ENCODE measurements at places on chromosomes 13 and 19.
A peak's percentile ranks its signal among the peaks of the same experiment; 100 is the strongest.

GRCh38 chr19:4988770-4989251 is 19.9 kb downstream of the KDM4B start:
- DNase-seq = no peak

DNA sequence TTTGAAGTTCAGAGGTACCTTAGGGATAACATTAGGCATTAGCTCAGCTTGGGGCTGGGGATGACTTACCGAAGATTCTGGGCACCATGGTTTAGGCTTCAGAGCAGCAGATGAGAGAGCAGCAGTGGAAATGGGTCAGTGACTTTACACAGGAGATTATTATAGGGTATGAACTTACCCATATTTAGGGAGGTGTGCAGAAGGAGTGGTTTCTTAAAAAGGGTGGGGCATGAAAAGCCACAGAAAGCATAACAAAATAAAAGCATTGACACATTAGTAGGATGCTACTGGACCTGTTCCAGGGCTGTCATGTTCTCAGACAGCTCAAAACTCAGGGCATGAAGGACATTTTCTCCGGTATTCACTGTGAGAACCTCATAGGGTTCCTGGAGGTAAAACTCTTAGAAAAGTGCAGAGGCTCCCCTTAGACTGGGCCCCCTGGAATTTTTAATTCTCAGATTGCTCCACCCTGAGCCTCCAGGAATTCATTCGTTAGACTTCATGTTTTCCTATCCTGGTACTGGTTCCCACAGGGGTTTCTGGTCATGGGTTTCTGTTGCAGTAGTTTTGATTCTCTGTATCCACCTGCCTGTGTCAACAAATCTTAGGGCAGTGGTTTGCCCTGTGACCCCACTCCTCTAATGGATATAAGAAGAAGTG is 20.7 kb downstream of the IGFL1 start:
- no peak for DNase-seq

GRCh38 chr19:16532440-16533234 is 9.6 kb downstream of the CHERP start:
- DNase-seq = no peak

- no peak for DNase-seq
Observed at GRCh38 chr19:48975947-48976847, 11.1 kb downstream of the FTL start.

- no peak for DNase-seq
Observed at GRCh38 chr19:51016798-51017683, 2.5 kb downstream of the KLK10 start.

DNA sequence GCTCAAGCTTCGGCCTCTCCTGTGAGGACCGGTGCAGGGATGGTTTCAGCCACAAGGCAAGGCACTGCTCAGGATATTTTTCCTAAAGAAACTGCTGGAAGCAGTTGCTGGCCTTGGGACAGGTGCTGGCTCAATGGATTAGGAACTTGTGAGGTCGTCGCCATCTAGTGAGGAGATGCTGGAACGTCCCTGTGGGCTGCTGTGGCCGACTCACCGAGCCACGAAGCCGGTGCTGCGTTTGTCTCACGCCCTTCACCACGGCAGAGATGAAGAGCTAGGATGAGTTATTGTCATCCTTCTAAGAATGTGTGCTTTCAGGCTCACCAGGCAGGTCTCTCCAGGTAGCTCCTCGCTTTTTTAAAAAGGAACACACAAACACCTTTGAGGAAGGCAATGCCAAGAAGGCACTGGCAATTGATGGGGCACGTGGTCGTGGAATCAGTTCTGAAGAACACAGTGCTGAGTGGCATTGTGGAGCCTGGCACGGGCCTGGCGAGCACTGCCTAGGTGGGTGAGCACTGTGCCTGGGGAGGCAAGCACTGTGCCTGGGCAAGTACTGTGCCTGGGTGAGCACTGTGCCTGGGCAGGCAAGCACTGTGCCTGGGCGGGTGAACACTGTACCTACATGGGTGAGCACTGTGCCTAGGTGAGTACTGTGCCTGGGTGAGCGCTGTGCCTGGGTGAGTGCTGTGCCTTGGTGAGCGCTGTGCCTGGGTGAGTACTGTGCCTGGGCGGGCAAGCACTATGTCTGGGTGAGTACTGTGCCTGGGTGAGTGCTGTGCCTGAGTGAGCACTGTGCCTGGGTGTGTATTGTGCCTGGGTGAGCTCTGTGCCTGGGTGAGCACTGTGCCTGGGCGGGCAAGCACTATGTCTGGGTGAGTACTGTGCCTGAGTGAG is 140.4 kb downstream of the TEX29 start:
- peak; percentile 12 for DNase-seq

DNA sequence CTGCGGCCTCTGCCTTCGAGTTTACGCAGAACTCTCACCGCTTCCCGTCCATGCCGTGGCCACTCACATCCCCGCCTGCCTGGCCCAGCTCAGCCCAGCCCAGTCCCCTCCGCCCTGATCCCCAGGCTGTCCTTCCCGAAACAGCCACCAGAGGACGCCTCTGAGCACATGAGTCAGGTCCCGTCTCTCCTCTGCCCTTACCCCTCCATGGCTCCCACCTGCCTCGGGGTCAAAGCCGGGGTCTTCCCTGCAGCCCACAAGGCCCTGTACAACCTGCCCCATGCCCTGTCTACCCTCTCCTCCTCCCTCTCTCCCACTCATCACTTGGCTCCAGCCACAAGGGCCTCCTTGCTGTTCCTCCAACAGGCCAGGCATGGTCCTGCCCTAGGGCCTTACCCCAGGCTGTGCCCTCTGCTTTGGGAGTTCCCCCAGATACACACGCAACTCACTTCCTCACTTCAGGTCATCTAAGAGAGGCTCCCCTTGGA is 8.1 kb upstream of the SEMA6B start:
- no peak for DNase-seq

DNA sequence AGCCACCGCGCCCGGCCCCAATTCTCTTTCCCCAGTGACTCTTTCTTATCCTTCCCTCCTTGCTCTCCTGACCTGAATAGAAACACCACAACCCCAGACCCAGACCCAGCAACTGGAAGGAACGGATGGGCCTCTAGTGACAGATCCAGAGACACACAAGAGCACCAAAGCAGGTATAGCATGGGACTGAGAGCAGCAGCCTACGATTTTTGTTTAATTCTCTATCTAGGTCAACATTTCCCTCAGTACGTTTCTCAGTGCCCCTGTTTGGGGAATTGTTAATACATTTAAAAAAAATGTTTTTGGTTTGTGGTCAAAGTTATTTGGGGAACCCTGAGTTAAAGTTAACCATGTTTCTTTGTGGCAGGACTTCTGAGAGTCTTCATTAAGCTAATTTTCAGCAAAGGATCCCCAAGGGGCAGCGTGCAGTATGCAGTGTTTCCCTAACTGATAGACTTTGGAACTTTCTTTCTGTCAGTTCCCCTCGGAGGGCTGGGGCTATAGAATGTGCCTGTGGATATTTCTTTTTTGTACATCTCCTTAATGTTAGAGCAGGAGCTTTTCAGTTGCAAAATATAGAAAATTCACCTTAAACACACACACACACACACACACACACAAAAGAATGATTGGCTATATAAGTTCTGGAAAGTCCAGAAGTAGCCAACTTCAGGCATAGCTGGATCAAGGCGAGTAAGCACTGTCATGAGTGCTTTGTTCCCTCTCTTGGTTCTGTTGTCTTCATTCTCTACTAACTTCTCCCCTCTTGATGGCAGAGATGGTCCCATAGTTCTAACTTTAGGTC is 6.3 kb downstream of the FXYD5 start:
- DNase-seq = no peak

DNA sequence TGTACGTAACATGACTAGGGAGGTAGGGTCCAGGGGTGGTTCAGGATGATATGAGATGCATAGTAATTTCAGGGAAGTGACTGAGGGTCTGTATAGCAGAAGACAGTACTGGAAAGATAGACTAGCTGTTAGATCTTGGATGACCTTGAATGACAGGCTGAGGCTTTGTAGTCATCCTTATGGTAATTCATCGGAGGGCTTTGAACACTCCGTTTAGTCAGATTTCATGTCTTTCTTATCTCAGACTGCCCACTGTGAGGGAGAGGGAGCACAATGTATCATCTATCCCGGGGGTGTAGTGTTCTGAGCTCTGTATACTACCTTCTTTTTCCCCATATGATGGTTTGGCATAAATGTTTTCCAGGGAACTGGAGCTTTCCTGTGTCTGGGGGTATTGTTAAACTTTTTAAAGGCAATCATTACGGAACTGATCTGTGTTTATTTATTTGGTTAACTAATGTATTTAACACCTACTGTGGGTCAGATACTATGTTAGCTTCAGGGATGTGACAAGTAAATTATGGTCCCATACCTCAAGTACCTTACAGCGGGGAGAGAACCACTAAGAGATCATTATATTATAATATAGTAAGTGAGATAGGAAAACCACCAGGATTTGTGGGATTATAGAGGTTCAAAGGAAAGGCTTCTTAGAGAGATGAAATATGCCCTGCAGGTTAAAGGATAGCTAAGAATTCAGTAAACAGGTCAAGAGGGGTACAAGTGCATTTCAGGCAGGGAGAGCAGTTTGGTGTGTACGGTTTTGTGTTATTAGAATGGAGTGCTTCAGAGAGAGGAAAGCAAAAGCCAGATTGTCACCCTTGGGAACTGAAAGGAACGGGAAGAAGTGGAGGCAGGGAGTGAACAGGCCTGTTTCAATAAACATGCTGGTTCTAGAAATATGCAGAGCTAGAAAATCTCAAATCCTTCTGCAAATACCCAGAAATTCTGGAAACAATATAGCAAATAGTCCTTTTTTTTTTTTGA is 164.8 kb upstream of the KL start:
- DNase-seq = no peak

DNA sequence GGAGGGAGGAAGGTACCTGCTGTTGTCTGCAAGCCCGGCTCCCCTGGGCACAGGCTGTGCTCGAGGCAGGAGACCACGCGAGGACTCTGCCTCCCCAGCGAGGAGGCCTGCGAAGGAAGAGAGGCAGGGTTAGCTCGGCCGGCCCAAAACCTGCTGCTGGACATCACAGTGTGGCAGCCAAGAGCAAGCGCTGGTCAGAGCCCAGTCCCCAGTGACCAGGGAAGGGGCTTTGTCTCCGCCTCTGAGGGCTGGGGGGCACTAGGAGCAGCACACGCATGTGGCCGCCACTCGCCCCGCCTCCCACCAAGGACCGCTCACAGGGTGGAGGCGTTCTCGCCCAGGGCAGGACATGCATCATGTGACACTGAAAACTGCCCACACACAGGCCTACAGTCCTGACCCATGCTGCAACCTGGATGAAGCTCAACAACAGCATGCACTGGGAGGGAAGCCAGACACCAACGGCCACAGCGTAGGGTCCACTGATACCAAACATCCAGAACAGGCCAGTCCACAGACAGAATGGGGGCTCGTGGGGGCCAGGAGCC is 8.5 kb downstream of the MIER2 start:
- DNase-seq = no peak

GRCh38 chr13:112967686-112968379 is 1.2 kb upstream of the MCF2L start:
- no peak for DNase-seq

GRCh38 chr19:16381756-16382401 is 57.3 kb downstream of the KLF2 start:
- DNase-seq = no peak

DNA sequence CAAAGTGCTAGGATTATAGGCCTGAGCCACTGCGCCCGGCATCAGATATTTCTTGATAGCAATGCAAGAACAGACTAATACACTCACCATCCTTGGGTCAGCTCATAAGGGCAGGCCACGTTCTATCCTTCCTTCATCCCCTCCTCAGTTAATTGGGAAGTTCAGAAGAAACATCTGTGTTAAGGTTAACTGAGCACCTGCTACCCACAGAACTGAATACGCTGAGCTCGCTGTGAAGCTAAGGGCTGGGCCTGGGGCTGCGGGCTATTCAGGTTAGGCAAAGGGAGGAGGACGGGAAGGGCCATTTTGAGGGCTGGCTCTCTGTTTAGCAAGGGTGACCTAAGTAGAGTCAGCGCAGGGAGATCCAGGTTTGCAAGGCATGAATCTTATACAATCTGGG is 43.0 kb upstream of the UQCRFS1 start:
- no peak for DNase-seq

DNA sequence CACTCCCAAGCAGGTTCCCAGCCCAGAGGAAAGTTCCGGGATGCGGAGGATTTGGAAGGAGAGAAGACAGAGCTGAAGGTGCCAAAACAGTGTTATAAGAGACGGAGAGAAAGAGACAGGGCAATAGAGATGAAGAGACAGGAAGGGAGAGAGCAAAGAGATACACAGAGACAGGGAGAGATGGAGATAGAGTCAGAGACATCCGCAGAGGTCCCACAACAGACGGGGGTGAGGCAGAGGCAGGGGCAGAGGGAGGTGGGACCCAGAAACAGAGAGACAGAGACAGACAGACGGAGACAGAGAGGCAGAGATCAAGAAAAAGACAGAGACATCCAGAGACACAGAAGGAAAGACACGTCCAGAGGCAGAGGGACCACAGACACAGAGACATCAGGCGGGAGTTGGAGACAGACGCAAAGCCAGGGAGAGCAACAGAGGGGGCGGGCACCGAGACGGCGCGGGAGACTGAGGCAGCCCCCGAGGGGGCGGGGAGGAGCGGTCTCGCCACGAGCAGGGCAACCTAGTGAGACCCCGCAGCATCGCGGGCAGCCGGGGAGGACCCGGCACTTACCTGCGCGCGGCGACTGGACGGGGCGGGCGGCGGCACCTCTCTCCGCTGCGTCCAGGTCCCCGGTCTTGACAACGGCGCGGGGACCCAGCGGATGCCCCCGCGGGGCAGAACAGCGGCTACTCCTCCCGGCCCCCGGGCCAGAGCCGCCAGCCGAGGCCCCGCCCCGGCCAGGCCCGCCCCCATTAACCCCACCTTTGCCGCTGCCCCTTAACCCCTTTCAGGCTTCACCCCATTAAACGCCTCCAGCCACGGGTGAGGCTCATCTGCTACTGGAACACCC is at the start of gene GPR4:
Gene GPR4, minus strand, starts transcription at position 689 of the 851 bp plus-strand sequence. CDS start 10,346 bp downstream, outside the sequence.
- no peak for DNase-seq

DNA sequence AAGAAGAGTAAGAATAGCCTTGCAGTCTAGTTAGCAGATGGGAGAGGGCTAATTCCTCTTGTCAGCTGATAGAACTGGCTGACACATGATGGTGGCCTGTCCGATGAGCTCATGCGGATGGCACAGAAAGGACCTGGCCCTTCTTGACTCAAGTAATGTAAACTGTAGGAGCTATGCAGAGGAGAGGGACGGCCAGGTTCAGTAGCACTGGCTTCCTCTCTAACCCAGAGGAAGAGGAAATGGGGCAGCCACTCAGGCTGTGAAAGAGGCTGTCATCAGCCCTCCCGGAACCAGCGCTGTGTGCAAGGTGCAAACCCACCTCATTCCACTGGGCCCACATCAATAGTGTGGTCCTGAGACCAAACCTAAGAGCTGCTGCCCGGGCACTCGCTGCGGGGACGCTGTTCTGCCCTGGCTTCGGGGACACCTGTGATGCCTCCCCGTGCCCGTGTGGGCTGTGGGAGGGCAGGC is 30.8 kb upstream of the USE1 start:
- DNase-seq = no peak

Data from AG04449 (cell line).